ENCODE measurements at places on chromosomes 1 and 21.

- no peak for DNase-seq
Measured at GRCh38 chr1:211783897-211784296, 46.7 kb downstream of the LPGAT1 start.

- no peak for DNase-seq
Measured at GRCh38 chr1:109713636-109714035, 1.6 kb downstream of the GSTM5 start.

GRCh38 chr1:112527266-112528010, 18.7 kb downstream of the WNT2B start:
- DNase-seq: no peak

GRCh38 chr21:39073717-39074116, 109.5 kb downstream of the PSMG1 start:
- DNase-seq: no peak

GRCh38 chr1:2633936-2634491, 1.2 kb upstream of the MMEL1 start:
- DNase-seq: no peak

- no peak for DNase-seq
Measured at GRCh38 chr1:117001254-117001927, at the start of gene CD101. CD101 (plus strand) TSS chr1:117001760; CDS start chr1:117001818, 58 bp downstream.

- DNase-seq: no peak
Measured at GRCh38 chr1:162908780-162909179, 47.8 kb upstream of the CCDC190 start.

DNA sequence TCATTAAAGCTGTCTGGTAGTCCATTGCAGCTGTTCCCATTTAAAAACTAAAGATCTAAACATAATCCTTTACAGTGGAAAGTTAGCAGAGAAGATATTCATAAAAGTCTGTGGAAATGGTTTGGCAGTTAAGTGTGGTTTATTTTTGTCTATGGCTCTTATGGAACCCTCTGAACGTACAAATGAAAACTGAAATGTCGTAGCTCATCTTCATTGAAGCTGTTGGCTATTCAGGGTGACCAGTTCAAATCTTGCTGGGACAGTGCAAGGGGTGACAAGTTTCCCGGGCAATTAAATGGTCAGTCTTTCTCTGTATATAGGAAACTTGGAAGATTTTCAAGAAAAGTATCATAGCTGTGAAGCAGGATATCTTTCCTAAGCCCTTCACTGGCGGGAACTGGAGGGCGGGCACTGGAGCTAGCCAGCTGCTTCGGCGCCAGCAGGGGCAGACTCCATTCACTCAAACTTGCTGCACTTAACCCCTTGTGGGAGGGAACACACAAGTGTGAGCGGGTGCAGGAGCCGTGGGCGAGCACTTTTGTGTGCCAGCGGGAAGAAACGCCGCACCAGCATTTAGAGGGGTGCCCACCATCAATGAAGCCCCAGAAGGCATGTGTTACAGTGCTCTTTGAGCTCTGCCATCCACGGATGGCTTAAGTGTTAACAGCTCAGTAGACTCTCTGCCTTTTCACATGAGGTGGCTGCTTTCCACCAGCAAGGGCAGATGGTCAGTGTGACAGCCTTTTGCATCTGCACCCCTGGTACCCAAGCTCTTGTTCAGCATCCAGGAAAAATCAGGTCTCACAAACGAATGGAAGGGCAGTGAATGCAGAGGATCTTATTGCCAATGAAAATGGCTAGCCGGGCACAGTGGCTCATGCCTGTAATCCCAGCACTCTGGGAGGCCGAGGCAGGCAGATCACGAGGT, 232.1 kb upstream of the KAZN start:
- peak; percentile 18 for DNase-seq

DNA sequence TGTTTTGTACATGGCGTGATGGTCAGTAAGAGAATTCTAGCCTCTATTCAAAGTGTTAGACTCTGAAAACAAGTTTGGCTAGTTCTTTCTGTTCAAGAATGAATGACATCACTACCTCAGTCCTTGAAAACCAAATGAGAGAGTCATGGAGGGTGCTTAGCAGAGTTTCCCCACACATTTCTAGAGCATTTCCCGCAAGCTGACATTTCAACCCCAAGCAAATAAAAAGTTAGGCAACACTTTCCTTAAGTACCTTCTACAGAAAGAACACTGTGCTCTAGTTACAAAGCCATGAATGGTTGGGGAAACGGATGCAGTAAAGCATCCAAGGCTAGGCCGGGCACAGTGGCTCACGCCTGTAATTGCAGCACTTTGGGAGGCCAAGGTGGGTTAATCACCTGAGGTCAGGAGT, 47.9 kb upstream of the SLC44A3 start:
- no peak for DNase-seq

DNA sequence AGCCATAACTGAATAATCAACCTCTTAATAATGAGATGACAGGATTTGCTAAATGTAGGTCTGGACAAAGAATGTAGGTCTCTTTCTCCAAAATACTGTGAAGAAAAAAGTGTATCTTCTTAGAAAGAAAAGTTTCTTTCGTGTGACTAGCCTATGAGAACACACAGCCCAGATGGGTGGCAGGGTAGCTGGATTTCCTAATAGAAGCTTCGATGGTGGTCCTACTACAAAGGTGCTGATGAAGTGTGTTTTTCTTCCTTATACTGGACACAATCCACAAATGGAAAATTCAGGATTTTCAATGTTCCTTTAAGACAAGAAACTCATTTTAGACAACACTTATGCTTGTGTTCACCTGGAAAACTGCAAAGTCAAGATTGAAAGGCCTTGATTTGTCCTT, 90.2 kb upstream of the ZNHIT6 start:
- no peak for DNase-seq

- DNase-seq: no peak
Measured at GRCh38 chr21:21085206-21085605, 87.0 kb downstream of the NCAM2 start.

GRCh38 chr1:18922319-18922726, 20.0 kb upstream of the ALDH4A1 start:
- no peak for DNase-seq

- DNase-seq: no peak
Measured at GRCh38 chr1:212401042-212401441, 13.6 kb downstream of the PACC1 start.

DNA sequence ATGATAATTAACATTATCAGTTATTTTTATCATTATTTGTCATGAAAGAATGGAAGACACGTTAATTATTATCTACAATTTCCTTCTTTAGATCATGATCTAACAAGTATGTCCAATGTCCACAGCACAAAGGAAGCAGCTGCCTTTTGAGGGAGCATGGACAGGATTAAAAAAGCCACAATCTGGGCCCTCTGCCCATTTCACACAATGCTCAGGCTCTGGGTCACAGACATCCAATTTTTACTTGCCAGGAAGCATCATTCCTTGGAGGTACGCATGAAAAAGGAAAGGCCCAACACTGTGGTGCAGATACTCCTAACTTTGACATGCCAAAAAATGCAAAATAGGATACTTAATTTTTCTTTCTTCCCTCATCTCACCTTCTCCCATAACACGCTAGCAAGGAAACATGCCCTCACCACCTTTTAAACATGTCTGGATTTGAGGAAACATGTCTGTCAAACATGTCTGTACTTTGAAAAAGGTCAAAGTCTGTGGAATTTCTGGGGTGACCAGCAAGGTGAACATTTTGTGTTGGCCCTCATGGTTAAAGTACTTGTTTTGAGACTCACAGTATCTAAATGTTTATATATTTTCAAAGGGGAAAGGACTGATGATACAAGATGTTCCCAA, 40.0 kb downstream of the GADD45A start:
- DNase-seq: no peak

GRCh38 chr1:203340112-203340790, 10.7 kb downstream of the FMOD start:
- peak; percentile 62 for DNase-seq

GRCh38 chr1:40802078-40802741, 18.6 kb downstream of the KCNQ4 start:
- DNase-seq: peak; percentile 63

Data from neural crest cell (in vitro differentiated cells).